ENCODE measurements at places on chromosomes 7 and 10.

- DNase-seq: no peak
Observed at GRCh38 chr7:45911311-45911710, 9.8 kb downstream of the IGFBP3 start.

DNA sequence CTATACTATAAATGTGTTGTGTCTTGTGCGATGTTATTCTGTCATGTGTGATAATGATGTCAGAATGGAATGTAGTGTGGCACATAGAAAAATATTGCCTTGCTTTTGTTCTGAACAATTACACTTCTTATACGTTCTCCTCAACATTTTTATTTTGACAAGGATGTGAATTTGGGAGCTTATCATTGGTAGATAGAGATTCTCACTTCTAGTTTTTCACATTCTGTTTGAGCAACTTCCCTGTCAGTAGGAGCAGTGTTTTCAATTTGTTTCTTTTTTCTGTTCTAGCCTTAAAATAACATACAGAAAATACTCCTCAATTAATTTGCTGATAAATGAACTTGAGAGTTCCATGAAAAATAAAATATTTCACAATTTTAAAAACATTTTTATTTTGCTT, 17.6 kb downstream of the SUN3 start:
- DNase-seq: no peak

- no peak for DNase-seq
Observed at GRCh38 chr7:156106107-156106426, 293.8 kb upstream of the SHH start.

GRCh38 chr7:101832685-101833375, 15.4 kb downstream of the CUX1 start:
- DNase-seq: no peak

- DNase-seq: no peak
Observed at GRCh38 chr7:28183627-28184026, 3.0 kb upstream of the JAZF1 start.

GRCh38 chr10:60952067-60952845, 8.3 kb upstream of the RHOBTB1 start:
- DNase-seq: no peak

DNA sequence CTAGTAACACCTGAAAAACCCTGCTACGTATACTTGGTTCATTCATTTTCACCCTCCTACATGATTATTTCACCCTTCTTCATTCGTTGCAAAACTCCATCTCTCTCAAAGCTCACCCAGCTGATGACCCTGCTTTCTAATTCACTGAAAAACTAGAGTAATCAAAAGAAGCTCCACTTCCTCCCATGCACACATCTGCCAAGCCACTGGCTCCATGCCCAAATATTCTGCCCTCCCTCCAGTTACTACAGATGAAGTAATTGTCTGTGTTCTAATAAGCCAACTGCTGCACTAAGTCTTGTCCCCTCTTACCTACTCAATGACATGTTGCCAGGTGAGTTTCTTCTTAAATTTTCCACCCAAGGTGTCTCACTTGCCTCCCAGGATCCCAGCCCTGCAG, 96.9 kb upstream of the CCDC71L start:
- DNase-seq: no peak

- no peak for DNase-seq
Observed at GRCh38 chr7:154767821-154768415, 235.0 kb downstream of the PAXIP1 start.

- no peak for DNase-seq
Observed at GRCh38 chr7:18402488-18403183, 92.9 kb upstream of the HDAC9 start.

- DNase-seq: no peak
Observed at GRCh38 chr10:112517451-112517862, 70.4 kb downstream of the VTI1A start.

DNA sequence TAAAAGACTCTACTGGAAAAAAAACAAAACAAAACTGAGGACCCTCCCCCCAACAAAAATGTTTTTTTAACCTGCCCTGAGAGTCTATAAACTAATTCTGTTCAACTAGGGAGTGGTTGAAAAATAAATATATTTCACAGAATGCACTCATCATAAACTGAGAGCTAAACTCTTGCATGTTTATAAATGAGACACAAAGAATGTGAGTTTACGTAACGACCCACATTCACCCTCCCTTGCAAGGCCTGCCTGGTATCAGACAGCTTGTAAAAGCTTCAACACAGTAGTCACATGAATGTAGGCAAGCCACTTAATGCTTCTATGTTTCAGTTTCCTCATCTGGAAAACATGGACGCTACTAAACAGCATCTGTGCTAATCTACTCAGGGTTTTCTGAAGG, 50.3 kb downstream of the JAZF1 start:
- DNase-seq: no peak

DNA sequence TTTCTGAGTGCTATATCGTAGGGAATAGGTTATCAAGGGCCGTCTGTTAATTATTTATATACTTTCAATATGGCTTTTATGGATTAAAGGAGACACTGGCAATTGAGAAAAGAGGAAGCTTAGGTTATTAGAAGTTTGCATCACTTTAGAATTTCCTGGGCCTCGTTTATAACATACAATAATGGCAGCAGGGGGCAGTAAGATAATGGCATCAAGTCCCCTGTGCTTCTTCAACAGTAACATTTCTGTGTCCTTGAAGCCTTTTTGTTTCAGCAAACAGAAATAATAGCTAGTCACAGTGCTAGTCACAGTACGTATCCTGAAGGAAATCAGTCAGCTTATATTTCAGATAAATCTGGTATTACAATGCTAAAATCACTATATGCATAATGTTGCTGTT, 41.9 kb downstream of the SPAM1 start:
- DNase-seq: no peak

GRCh38 chr7:111274857-111275256, 183.9 kb downstream of the LRRN3 start:
- no peak for DNase-seq

DNA sequence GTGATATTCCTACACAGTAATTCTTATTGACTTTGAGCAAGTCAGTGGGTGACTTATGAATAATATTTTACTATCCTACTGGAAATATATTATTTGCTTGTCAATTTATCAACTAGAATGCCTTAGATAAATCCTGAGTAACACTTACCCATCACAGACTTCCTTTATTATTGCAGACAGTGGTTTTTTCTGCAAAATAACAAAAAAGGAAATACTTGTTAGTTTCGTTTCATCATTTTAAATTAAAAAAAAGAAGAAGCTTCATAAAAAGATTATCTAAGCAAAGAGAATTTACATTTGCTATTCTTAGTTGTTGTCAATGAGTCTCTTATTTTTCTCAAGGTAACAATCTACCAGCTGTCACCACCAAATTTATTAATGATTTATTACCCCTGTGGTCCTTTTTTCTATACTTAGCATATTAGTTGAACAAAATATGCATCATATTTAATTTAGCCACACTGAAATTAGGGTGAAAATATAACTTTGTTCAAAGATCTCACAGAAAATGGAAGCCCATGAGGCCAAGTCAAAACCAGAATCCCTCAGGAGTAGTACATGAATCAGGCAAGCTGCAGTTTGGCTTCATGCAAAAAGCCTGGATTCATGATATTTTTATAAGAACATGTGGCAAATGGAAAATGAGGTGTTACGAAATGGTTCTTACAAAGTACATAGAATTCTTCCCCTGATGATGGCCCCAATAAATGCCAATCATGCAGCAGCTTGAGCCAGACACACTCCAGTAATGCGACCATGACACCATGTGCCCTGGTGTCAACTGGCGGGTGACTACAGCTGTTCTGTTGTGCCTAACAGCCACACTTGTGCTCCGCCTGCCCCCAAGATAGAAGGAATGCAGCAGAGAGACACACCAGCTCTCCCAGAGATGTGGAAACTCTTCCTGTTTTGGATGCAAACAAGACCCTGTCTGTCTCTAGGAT, 132.6 kb downstream of the ELMO1 start:
- DNase-seq: no peak

DNA sequence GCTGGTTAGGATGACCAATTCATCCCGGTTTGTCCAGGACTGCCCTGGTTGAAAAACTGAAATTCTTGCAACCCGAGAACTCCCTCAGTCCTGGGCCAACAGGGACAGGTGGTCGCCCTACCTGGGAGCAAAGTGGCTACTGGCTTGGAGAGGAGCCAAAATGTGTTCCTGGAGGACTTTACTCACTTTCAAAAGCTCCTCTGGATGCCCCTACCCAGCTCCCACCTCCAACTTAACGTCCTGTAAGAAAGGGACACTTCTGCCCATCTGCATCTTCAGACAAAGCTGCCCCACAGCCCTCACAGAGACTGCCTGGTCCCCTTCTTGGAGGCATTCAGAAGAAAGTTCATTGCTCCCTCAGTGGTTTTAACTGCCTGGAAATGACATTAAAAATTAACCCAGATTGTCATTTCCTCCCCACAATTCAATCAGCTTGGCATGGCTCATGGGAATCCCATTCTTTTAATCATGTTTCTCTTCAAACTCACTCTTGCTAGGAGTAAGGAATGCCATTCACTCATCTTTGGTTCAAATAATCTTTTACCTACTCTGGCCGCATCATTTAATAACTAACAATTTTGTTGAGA, 24.0 kb upstream of the HSPA12A start:
- DNase-seq: no peak

GRCh38 chr10:688312-689120, 952 bp downstream of the DIP2C start:
- peak; percentile 76 for DNase-seq

- DNase-seq: no peak
Observed at GRCh38 chr7:76326646-76327233, 24.3 kb downstream of the HSPB1 start.

DNA sequence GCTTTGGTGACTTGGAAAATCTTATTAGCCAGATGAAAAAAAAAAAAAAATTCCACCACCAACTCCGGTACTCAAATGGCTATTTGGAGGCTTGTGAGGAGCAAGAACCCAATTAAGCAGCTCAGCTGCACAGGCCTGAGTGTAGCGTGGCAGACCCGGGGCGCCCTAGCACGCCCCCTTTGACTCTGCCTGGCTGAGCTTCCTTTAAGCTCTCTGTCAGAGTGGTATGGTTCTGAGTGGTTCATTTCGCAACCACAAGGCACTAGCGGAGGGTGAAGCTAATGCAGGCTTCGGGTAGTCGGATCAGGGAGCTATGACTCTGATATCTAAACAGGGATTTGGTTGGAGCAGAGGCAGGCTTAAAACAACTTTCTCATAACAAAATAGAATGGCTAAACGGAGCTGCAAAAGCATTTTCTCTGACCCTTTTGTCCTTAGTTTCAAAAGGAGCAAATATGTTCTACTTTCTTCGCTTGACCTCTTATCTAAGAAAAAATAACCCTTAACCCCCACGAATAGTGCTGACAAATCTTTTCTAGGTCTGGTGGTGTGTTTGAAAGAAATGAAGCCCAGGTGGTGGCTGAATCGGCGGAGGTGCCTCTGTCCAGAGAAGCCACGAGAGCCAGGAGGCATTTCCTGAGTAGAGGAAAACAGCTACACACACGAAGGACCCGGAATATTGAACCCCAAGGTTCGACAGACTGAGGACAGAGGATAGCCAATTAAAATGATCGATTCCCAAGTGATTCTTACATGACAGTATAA, 285.4 kb upstream of the GLI3 start:
- peak; percentile 85 for DNase-seq

DNA sequence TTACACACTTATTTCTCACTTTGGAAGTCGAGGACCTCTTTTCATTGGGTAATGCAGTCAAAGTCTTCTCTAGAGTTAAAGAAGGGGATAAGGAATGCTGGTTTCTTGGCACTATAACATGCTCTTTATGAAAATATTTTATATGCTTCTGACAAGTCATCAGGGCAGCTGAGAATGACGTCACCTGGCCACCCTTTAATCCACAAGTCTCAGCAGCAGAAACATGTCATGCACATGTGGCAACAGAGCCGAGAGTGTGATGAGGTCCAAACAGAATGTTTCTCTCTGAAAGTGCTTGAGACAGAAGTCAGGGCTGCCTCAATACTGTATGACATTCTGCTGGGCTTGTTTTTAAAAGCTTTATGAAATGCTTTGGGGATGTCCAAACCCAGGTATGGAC, 63.5 kb upstream of the C10orf90 start:
- DNase-seq: no peak

DNA sequence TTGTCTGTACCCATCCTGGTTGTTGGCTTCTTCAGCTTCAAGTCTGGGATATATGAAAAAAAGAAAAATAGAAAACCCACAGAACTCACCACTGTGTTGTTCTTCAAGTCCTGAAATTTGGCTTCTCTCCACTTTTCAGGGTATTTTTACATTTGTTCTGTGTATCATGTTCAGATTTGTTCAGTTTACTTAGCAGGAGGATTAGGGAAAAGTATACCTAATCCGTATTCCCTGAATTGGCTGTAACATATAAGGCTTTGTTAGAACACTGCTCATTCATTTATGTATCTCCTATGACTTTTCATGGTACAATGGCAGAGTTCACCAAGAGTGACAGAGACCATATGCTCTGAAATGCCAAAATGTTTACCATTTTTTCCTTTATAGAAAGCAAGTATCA, 146.9 kb downstream of the PTN start:
- no peak for DNase-seq

- no peak for DNase-seq
Observed at GRCh38 chr7:37489703-37490102, 41.0 kb upstream of the ELMO1 start.

DNA sequence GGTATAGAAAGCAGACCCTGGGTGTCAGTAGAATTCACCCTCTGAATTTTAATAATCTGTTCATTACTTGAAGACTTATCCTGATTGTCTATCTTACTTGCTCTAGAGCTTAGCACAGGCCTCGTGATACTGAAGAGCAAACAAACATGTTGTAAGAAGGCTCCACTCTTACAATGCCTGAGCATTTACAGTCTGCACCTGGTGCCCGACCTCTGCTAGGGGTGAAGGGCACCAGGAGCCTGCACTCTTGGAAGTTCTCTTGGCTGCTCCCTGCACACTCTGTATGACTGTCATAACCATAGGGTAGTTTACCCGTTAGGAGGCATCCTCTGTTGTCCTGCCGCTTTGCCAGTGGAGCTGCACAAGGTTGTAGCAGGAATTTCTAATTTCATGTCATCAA, 91.3 kb upstream of the NPY start:
- DNase-seq: no peak

GRCh38 chr7:133923974-133924373, 203.2 kb upstream of the LRGUK start:
- no peak for DNase-seq

DNA sequence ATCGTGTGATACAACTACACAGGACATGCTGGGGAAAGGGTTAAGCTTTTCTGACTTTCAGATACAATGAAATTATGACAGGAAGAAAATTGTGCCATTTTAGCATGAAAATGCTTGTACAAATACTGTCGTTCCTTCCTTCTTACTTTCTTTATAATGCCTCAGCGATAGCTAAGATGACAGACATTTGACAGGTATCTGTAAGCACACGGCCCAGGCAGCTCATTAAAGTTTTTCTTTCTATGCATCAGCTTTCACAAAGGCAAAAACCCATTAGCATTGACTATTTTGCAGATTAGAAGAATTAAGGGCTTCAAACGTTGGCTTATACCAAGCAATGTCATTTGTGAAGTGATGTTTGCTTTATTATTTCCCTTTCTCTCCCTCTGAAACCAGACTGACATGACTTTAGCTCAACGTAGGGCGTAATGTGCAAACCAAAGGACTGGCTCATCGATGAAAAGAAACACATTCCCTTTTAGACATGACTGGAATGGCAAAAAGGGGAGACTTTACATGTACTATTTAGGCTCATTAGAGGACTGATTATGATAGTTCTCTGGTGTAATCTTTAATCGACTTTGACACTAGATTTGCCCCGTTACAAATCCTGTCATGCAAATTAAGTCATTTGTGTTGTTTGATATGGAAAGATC, 258.4 kb upstream of the SP8 start:
- DNase-seq: no peak

GRCh38 chr10:106242301-106242700, 922.2 kb downstream of the SORCS1 start:
- DNase-seq: no peak
